ENCODE measurements at places on chromosomes 2 and 18.

DNA sequence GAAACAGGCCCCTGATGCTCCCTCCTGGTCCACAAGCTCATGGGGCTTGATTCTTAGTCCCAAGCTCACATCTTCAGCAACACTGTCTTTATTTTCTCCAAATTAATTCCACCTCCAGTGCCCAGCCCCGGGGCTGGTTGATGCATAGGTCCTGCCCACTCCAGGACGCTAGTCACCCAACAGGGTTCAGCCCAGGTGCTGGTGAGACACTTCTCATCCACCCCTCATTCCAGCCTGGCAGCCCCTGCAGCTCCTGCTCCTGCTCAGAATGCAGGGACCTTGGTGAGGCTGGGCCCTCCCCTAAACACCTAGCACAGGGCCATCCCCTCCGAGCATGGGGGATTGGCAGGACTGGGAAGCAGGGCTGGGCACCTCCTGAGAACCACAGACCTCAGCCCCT, 25.7 kb downstream of the STEAP3 start:
- no peak for DNase-seq

DNA sequence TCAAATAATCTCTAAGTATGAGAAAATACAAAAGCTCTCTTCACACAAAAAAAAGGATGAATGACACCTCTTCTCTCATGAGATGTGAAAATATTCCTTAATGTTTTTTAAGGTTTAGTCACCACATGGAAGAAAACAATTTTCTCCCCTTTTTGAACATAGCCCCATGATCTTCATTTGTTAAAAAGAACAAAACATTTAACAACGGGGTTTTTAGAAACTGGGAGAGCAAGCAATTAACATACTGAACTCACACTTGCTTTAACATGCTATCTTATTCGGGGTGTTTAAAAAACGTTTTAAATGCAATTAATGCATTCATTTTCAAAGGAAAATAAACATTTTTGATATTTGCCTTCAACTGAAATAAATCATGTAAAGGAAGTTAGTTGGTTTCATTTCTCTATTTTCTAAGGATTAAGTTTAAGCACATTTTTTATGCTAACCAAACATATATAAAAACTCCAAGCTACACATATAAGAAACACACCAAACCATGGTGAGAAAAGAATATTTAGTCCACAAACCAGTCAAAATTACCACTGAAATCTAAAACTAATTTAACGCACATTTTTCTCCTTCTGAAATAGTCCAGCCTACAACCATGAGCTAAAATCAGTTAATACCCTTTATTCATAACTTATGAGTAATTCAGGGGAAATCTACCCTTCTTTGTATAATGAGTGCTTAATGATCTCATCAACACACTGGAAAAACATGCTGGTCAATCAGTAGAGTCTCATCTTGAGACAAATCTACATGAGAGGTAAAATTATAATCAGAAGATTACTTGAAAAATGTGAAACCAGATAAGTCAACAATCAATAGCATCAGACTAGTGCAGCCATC, 8.2 kb downstream of the FBXO11 start:
- no peak for DNase-seq

- no peak for DNase-seq
These were observed 40.1 kb upstream of the GBX2 start for GRCh38 chr2:236208019-236208926.

- peak; percentile 64 for DNase-seq
These were observed 118.5 kb downstream of the NRP2 start for GRCh38 chr2:205800773-205801172.

- DNase-seq, result no peak
These were observed 126.3 kb downstream of the LYPD6B start for GRCh38 chr2:149164827-149165226.

DNA sequence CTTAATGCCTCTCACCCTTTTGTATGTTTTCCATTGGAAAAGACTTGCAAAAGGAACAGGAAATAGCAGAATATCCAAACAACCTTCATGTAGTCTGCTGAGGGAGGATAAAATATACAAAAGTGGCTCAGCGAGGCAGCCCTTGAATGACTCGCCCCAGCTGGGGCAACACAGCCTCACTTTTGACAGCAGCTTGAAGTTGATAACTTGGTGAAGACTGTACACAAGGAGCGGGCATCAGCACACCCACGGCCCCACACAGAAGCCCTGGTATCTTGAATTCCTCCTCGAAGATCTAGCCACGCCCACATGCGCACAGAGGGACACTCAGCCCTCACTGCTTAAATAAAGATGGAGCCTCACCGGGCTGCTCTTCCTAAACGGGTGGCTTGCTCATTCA, 161.0 kb downstream of the IRS1 start:
- DNase-seq, result no peak

DNA sequence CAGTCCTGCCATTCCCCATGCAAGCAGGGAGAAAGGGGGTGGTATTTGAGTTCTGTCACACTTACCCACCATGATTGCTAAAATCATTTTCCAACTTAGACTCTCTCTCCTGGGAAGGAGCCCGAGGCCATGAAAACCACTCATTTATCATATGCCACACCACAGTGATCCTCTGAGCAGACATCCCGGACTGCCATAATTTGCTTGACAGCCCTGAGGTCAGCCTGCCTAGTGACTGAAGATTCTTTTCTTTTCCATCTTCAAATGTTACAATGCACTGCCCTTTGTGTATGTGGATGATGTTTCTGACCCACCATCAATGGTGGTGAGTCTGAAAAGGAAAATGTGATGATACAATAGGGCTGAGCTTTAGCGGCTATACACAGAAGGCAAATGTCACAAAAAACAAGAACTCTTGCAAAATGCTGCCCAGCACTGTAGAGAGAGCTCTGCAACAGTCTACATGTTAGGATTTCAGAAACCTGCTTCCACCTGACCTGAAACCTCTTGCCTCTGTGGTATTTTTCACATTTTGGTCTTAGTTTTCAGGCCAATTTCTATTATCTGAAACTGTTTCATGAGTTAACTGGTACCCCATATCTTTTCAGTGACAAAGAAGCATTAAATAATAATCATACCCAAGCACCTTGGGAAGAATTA, 272.8 kb downstream of the ZNF385B start:
- DNase-seq, result no peak

GRCh38 chr2:238231251-238231793, 8.5 kb downstream of the HES6 start:
- peak; percentile 70 for DNase-seq

DNA sequence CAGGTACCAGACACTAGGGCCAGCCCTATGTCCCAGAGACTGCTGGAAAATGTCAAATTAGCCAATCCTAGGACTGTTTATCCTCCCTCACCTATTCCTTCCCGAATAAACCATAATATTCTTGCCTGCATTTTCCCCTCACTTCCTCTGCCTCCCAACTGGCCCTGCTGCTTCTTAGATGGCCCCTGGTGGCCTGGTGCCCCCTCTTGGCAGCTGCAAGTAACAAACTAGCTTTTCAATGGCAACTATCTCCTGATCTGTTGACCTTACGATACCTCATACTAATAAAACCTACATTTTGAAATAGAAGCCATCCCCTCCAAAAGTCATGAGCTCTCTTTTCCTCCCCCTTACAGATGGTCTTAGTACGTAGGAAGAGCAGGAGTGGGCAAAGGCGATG, 132.0 kb downstream of the ALPK2 start:
- peak; percentile 16 for DNase-seq

DNA sequence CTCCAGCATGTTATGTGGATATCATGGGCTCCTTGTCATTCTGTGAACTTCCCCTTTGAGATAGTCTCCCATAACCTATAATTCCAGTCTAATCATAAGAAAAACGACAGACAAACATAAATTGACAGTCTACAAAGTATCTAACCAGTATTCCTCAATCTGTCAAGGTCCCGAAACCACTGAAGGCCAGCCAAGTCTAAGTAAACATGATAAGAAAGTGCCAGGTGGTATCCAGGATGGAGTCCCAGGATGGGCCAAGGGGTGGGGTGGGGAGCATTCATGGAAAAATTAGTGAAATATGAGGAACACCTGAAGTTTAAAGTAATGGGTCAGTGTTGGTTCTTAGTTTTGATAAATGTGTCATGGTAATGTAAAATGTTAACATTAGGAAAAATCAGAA, 355.5 kb downstream of the DPP10 start:
- no peak for DNase-seq

DNA sequence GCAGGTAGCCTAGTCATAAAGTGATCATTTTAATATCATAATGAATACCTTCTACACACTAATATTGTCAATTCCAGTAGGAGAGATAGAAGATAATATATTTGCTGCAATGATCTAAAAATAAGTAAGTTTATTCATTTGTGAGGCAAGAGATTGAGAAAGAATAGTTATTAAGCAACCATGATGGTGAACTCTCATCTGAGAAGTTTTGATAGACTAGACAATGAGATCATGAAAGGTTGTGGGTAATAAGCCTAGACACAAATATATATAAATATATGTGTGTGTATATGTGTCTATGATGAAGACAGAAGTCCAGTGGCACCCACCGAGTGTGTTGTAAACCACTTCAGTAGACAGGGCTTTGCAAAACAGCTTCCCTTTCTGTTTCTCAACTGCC, 181.0 kb upstream of the CHST9 start:
- no peak for DNase-seq

DNA sequence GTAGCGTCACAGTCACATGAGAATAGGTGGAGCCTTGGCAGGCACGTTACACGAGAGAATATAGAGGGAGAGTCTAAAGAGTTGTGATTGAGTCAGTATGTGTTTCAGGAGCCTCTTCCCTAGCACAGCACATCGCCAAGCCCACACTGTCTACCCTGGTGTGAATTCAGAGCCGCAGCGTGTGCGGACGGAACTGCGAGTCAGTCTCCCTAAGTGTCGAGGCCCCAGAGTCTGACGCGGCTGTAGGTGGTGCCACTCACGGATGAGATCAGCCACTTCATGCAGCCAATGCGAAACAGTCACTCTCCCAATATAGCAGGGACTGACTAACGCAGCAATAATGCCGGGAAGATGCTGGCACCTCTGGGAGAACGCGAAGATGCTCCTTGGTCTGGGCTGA, 587.3 kb upstream of the ID2 start:
- DNase-seq, result peak; percentile 60

GRCh38 chr2:194004590-194005206, 1652.3 kb upstream of the SLC39A10 start:
- peak; percentile 64 for DNase-seq

DNA sequence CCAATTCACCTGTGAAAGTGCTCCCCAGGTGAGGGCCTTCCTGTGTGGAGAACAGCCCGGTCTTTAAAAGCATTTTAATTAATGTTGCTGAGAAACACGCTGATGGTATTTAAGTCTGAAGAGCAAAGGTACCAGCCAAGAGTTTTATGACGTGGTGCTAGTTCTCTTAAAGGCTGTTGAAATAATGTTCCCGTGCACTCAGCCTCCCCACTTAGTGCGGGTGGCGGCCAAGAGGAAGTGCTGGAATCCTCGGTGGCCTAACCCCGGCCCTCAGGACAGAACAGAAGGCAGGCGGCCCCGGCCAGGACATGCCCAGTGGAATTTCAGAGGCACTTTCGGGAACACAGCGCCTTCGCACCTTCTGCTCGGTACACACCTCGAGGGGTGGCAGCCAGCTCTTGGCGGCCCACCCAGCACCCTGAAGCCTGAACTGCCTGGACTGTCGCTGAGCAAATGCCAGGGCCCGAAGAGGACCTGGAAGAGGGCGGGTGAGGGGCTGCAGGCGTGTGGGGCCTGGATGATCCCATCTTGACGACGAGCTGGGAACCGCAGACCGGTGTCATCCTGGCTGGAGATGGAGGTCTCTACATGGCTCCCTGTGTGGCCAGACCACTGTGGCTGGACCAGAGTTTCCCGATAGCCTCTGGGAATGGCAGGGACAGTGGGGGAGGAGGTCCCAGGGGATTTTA, 142.9 kb downstream of the ASB1 start:
- DNase-seq, result no peak

- DNase-seq, result no peak
These were observed 33.5 kb downstream of the RHBDD1 start for GRCh38 chr2:226869371-226869770.

DNA sequence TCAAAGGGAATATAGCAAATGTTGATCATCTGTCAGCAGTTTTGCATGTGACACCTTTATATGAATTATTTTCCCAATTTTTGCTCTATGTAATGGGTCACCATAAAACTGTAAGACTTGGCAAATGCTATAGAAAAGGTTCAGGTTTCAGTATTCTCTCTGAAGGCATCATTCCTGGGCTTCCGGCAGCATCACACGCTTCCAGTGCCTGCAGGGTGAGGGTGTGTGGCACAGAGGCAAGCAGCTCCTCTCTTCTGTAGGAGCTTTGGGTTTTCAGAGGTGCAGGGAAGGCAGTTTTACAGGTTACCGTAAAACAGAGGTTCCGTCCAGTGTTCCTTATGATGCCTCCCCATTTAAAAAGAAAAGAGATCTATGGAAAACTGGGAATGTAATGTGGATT, 18.8 kb downstream of the COA5 start:
- no peak for DNase-seq

- DNase-seq, result no peak
These were observed 14.9 kb downstream of the DPP4 start for GRCh38 chr2:162058973-162059668.

GRCh38 chr18:47779381-47779780, 151.1 kb downstream of the SMAD2 start:
- DNase-seq, result no peak

- DNase-seq, result no peak
These were observed 1.5 kb upstream of the DGUOK start for GRCh38 chr2:73925033-73925704.

- no peak for DNase-seq
These were observed 575.3 kb upstream of the RAB6C start for GRCh38 chr2:129404000-129404685.

DNA sequence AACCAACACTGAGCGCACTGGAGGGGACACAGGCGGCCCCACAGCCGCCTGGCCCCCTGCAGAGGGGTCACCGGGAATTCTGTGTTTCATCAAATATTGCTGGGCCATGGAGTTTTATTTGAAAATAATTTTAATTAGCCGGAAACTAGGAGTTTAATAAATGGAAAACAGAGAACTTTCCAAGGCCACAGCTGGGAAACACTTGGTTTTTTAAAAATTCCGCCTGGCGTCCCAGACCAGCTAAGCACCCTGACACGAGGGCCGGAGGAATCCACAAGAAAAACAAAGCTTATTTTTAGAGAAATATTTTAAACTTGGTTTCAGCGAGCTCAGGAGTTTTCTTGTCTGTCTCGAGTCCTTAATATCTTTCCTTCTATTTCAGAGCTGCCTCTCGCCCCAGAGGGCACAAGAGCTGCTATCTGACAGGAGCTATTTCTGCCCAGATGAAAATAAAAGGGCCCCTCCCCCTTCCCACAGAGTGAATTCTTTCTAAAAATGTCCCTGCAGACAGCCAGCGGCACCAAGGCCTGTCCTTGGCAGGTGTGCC, 8.2 kb downstream of the ZFP36L2 start:
- peak; percentile 26 for DNase-seq

All from fibroblast of mammary gland (primary cell).